ENCODE measurements at places on chromosomes 16 and 17. TPM values are rescaled to one million over a fixed set of nuclear protein-coding genes. Genes with fewer than 3 reads are reported as not detected.
A peak's percentile ranks its signal among the peaks of the same experiment; 100 is the strongest.

DNA sequence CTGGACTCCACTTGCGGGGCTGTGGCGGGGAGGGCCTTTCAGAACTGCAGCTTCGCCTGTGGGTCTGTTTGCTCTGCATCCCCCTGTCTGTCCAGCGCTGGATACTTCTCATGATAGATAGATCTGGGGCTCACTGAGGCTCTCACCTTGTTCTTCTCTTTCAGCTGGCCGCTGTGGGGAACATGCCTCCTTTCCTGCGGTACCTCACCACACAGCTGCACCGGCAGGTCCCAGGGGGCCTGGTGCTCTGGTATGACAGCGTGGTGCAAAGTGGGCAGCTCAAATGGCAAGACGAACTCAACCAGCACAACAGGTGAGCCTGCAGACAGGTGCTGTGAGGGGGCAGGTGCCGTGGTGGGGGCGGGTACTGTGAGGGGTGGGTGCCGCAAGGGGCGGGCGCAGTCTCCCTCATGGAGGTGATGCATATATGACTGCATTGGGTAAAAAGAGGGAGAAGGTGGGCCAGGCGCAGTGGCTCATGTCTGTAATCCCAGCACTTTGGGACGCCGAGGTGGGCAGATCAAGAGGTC, 6.2 kb downstream of the ENGASE start:
- H3K36me3 ChIP-seq = no peaks in the 10 kb centered on the region
- H3K4me3 ChIP-seq = no peak overlapping the region

DNA sequence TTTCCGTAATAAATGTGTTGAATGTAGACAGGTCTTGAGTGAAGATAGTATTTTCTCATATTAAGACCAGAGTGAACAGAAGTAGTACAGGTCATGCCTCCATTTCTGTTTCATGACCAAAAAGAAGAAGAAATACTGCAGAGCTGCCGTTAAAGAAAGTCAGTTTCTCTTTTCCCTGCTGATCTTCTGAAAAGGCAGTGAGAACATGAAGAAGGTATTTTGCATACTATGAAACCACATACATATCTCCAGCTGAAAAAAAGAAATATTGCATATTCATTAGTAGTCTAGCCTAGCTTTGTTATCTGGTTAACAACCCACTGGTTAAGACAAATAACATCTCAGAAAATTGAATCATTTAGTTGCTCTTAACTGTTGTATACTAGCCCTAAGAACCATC, 138.4 kb downstream of the PHKB start:
- H3K27me3 ChIP-seq = no peaks in the 10 kb centered on the region
- H3K4me3 ChIP-seq = no peak overlapping the region
- no peak for DNase-seq
- H3K4me1 ChIP-seq = no peaks in the 10 kb centered on the region
- H3K36me3 ChIP-seq = no peaks in the 10 kb centered on the region
- no peak overlapping the region for H3K27ac ChIP-seq

DNA sequence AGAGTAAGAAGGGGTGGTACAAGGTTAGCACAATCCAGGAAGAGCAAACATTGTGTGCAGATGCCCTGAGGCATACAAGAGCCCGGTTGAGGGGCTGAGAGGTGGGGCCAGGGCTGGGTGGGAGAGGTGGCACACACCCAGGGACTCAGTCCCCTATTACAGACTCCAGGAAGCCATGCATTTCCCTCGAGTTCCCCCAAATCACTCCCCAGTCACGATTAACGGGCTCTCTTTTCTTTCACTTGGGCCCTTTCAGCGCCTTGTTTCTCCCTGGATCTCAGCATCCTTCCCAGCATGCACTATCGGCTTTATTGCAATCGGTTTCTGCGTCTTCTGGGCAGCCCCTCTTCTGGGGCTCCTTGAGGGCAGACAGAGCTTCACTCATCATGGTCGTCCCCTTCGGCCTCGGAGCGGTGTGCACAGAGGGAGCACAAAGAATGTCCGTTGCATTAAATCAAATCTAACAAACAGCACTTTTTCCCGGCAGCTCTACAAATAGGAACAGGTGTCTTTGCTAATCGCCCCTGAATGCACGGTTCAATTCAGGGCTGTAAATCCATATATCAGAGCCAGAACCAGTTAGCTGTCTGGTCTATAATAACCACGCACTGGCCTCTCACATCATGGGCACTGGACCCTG, 184.6 kb upstream of the HSBP1 start:
- H3K4me3 ChIP-seq = no peak overlapping the region
- no peaks in the 10 kb centered on the region for H3K27me3 ChIP-seq
- no peak overlapping the region for H3K27ac ChIP-seq
- no peaks in the 10 kb centered on the region for H3K4me1 ChIP-seq

DNA sequence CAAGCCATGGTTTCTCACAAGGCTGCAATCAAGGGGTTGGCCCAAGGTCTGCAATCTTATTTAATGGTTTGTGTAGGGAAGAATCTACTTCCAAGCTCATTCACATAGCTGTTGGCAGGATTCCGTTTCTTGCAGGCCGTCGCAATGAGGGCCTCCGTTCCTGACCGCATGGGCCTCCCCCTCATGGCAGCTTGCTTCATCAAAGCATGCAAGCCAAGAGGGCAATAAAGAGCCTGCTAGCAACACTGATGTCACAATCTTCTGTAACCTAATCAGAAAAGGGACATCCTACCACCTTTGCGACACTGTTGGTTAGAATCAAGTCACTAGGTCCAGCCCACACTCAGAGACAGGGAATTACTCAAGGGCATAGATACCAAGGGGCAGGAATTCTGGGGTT, 95.5 kb downstream of the CCT6B start:
- DNase-seq = no peak
- no peak overlapping the region for H3K27ac ChIP-seq
- no peaks in the 10 kb centered on the region for H3K4me1 ChIP-seq
- no peaks in the 10 kb centered on the region for H3K36me3 ChIP-seq
- no peak overlapping the region for H3K4me3 ChIP-seq

DNA sequence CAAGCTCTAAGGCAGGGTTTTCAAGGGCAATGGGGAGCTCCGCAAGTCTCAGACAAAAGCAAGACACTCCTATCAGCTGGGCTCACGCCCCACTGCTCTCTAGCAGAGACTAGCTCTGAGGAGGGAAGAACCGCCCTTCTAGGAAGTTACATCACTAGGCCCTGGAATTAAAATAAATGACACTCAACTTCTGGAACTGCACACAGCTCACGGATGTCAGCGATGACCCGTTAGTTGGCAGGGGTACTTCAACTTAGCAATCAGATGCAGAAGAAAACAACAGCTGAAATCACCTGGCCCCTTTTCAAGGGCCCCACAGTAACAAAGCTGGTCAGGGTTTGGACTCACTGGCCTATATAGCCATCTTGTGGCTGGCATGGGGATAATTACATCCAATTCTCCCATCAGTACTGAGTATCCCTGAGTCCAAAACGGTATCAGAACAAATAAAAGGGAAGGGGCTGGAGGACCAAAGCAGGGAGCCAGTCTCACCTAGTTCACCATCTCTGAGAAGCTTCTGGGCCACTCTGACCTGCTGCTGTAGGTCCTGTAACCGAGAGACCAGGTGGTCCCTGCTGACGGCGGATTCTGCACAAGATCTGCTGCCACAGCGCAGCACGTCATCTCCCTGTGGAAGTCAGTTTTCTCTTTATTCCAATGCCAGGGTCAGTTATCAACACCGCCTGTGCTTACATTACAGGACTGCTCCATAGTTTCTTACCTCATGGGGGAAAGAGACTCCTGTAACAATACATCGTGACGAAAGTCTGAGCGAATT, 22.2 kb downstream of the SERPINF1 start:
- H3K27me3 ChIP-seq = no peaks in the 10 kb centered on the region
- DNase-seq = peak; percentile 99

DNA sequence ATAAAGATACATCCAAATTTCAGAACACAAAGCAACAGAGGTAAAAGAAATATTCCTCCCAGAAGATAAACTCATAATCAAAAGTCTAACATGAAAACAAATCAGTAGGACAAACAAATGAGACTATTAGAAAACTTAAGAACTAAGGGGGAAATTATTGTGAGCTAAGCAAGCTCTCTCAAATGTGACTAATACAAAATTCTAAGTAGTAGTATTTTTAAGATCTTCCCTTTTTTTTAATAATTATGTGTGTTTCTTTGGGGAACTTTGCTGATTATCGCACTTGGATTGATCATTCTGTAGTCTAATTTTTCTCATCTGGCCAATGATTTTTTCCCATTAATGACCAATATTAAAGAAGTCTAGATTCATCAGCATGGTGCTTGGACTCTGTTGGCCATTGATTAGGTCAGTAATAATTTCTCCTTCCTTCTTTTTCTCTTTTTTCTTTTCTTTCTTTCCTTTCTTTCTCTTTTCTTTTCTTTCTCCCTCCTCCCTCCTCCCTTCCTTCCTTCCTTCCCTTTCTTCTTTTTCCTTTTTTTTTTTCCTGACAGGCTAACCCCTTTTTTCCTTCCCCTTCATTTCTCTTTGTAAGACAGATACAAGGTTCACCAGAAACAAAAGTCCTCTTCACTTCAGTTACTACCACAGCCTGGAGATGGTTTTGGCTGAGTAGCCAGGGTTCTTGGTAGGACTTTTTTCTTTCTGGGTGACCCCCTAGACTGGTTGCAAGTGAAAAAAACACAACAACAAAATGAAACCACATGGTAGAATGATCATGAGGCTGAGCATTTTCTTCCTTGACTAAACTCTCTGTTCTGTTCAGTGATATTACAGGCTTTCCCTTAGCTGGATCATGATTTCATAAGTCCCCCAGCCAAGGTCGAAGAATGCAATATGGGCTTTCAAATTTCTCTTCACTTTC, 2.9 kb upstream of the ABCA6 start:
- peaks cover 11% of the 10 kb centered on the region for H3K4me1 ChIP-seq
- peak overlapping the region; percentile 72 for H3K27ac ChIP-seq
- no peak overlapping the region for H3K4me3 ChIP-seq
- no peak for DNase-seq
- no peaks in the 10 kb centered on the region for H3K27me3 ChIP-seq

DNA sequence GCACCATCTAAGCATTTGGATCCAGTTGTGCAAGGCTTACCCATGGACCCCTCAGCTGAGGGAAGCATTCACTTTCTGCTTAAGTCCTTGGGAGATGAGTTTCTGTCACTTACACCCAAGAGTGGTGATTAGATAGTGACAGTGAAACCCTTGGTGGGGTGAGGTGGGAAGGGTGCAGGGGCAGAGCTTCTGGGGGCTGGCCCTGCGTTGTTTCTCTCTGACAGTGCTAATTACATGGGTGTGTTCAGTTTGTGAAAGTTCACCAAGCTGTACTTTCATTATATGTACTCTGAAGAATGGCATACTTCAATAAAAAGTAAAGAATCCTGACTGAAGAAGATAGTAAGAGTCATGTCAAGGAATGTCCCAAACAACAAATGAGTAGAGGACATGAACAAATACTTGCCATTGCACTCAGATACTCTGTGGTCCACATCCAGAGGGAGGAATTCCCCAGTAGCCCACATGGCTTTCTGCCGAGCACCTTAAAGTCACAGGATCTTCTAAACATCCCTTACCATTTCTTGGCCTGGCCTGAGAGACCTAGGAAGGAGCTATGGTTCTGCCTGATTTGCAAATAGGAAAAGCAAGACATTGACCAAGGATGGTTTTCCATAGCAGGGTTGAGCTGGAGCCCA, 8.4 kb downstream of the CHST6 start:
- no peaks in the 10 kb centered on the region for H3K36me3 ChIP-seq
- no peaks in the 10 kb centered on the region for H3K27me3 ChIP-seq
- no peaks in the 10 kb centered on the region for H3K4me1 ChIP-seq
- H3K4me3 ChIP-seq = no peak overlapping the region
- H3K27ac ChIP-seq = no peak overlapping the region

DNA sequence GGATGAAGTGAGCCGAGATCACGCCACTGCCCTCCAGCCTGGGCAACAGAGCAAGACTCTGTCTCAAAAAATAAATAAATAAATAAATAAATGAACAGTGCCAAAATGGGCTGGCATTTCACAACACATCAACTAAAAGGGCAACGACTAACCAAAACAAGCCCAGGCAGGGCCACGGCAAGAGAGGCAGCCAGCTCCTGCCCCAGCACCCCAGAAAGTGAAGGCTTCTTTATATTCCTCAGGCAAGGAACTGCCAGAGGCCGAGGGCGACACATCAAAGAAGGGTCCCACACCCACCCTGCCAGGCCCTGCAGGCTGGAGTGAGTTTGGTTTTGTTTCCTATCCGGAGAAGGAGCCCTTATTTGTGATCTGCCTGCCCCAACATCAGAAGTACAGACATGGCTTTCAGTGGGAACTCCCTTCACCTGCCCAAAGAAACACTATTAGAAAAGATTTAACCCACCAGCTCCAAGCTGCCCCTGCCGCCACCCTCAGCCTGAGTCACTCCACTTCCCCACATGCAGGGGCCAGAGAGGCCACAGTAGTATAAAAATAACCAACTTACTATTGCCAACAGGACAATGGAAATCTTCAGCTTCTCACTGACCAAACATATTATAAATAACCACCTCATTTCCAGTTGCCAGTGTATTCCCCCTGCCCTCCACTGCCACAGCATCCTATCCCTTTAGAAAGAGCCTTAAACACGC, 8.0 kb downstream of the FBXO31 start:
- no peak overlapping the region for H3K4me3 ChIP-seq
- peaks cover 79% of the 10 kb centered on the region for H3K4me1 ChIP-seq
- peak overlapping the region; percentile 34 for H3K27ac ChIP-seq
- no peaks in the 10 kb centered on the region for H3K27me3 ChIP-seq

DNA sequence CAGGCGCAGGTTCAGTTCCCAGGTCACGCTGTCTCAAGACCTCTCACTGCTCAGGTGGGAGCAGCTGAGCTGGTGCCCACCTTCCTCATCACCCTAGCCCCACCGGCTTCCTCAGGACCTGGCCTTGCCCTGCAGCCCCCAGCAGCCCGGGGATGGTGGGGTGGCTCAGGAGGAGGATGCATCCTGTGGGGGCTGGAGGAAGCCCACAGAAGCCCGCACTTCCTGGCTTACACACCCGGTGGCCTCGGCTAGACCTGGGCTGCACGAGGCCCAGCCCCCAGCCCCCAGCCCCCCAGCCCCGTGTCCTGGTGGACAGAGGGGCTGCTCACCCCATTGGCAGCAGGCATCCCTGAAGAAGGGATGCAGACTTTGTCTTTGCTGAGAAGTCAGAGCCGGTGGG, 43.4 kb downstream of the BAHCC1 start:
- H3K36me3 ChIP-seq = no peaks in the 10 kb centered on the region
- peaks cover 33% of the 10 kb centered on the region for H3K4me1 ChIP-seq
- H3K27ac ChIP-seq = no peak overlapping the region
- no peaks in the 10 kb centered on the region for H3K27me3 ChIP-seq
- no peak for DNase-seq

DNA sequence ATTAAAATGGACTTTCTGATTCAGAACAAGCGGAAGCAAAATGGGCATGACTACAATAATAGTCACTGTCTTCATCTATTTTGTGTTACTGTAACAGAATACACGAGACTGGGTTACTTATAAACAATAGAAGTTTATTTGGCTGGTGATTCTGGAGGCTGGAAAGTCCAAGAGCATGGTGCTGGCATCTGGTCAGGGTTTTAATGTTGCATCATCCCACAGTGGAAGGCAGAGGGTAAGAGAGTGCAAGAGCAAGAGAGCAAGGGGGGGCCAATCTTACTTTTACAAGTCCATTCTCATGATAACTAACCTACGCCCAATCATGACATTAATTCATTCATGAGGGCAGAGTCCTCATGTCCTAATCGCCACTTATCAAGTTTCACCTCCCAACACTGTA, 189.2 kb downstream of the TOX3 start:
- no peak overlapping the region for H3K4me3 ChIP-seq
- no peaks in the 10 kb centered on the region for H3K27me3 ChIP-seq
- no peak for DNase-seq
- no peaks in the 10 kb centered on the region for H3K36me3 ChIP-seq

GRAP gene
- total RNA-seq = 5.2 TPM

ARL16 gene
- 24.1 TPM for total RNA-seq

TGFB1I1 gene
- total RNA-seq = 114 TPM

FOXJ1 gene
- total RNA-seq = not detected

FGF11 gene
- 10.8 TPM for total RNA-seq

CFDP1 gene
- total RNA-seq = 45.7 TPM

MEIOB gene
- not detected for total RNA-seq

NPIPB2 gene
- 13.5 TPM for total RNA-seq

TBX2 gene
- 9.8 TPM for total RNA-seq

MYLK3 gene
- 0.25 TPM for total RNA-seq

CD79B gene
- total RNA-seq = 3.9 TPM

WSCD1 gene
- 2.0 TPM for total RNA-seq

DOC2A gene
- 2.2 TPM for total RNA-seq
